ENCODE measurements at places on chromosomes 5 and 9.

GRCh38 chr9:129031514-129031913, 3.4 kb upstream of the SH3GLB2 start:
- DNase-seq, result no peak

- DNase-seq, result no peak
Observed at GRCh38 chr5:178389026-178389729, 156.6 kb upstream of the PHYKPL start.

DNA sequence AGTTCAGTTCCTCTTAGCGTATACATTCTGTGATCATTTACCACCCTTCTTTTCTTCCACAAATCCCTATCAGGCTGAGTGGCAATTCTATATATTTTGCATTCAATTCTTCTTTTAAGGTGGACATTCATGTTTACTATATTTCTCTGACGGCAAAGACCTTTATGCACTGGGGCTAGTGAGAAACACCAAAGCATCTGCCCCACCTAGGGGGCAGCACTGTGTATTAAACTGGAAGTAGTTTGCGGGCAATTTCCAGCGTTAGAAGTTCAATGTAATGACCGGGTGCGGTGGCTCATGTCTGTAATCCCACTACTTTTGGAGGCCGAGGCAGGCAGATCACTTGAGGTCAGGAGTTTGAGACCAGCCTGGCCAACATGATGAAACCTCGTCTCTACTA, 27.9 kb upstream of the FBXL7 start:
- DNase-seq, result no peak

DNA sequence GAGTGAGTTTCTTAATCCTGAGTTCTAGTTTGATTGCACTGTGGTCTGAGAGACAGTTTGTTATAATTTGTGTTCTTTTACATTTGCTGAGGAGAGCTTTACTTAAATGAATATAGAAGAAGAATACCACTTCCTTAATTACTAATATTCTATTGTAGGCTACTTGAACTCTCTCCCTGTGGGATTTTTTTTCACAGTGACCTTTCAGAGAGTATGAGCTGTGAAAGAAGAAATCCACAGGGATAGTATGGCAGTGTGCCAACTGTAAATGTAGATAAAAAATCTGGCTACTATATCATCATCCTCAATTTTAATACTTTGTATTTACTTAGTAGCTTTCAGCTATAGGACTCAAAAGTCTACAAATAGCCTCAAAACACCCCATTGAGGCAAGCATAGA, 67.3 kb downstream of the COMMD10 start:
- no peak for DNase-seq

DNA sequence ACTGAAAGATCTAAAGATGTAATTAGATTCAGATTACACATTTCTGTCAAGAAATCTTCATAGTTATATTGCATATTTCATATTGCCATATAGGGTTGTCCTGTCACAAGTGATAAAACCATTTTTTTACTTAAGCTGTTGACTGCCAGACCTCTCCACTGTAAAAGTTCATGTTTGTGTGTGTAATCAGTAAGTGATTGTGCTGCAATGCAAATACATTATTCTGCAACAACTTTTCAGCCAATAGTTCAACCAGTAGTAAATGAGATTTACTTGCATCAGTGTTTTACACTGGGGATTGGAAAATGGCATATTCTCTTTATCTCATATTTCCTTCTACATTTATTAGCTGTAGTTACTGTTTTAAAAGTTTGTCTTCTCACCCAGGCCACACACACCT, 603.9 kb upstream of the RORB start:
- DNase-seq, result no peak

DNA sequence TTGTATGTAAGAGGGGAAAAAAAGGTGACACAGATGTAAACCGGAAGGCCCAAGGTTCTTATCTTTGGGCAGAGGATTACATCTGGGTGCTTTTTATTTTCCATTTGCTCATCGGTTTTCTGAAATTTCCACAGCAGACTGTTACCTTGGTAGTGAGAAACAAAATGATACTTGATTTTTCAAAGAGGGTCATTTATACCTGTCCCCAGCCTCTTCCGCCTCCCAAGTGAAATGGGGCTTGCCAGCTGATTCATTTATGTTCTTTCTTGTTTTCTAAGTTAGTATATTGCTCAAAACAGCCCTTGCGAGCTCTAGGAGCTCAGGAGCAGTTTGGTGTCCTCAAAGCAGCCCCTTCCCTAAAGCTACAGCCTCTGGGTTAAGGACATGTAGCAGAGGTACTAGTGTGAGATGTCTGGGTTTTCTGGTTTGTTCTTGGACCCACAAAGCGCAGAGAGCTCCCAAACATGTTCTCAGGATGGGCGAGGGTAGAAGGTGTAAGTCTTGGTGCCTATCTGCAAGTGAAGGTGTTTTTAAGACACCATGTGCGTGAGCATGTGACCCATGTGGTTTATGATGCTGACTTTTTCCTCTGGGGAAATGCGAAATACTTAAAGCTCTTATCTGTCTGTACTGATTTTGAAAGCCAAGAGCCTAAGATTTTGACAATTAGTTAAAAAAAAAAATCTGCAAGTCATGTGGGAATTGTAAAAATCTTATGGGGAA, 38.3 kb downstream of the DAPK1 start:
- DNase-seq, result no peak

- DNase-seq, result no peak
Observed at GRCh38 chr9:93276973-93277372, 93.0 kb downstream of the WNK2 start.
